ENCODE measurements at places on chromosomes 7 and 10.

DNA sequence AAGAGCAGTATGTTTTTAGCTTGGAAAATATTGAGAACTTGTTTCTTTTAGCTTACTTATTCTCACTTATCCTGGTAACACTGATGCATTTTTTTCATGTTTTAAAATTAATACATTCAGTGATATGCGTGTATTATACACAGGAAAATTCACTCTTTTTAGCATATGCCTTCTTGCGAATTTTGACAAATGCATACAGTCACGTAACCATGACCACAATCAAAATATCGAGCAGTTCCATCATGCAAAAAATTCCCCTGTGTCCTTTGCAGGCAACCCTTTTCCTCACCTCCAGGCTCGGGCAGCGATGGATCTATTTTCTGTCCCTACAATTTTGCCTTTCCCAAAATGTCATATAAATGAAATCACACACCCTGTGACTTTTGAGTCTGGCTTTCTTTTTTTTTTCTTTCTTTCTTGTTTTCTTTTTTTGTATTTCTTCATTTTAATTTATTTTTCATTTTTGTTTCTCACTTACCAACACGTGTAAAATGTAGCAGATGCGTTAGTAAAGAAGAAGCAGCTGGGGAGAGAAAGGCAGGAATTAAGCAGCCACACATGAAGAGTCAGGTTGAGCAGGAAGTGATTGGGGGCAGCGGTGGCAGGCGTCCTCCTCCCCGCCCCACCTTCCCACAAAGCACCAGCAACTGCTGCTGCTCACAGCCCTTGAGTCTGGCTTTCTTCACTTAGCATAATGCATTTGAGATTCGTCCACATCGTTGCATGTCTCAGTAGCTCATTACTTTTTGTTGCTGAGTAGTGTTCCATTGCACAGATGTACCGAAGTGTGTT, 29.9 kb downstream of the ADRB1 start:
- no peak for DNase-seq

GRCh38 chr7:43799605-43800004, 41.1 kb downstream of the BLVRA start:
- no peak for DNase-seq

- DNase-seq: peak; percentile 88
Measured at GRCh38 chr10:15088428-15089261, at the start of gene ACBD7. TSS of gene ACBD7 (minus strand) at chr10:15088776. CDS start at chr10:15088728, 48 bp downstream.

DNA sequence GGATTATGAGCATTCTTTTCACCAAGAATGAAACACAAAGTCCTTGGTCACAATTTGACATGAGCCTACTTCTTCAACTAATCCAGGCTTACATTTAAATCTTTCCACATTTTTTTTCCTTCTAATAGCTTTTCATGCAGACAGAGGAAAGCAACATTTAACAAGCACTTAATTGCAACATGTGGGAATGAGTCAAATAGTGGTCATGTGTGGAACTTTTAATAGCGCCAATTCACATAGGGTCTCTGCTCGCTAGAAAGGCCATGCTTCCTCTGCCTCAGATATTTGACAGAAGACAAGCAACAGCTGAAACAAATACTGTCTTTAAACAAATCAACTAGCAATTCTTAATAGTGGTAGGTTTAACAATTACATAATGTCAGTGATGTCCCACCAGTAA, 285.9 kb upstream of the ETV1 start:
- no peak for DNase-seq

GRCh38 chr7:150959739-150960734, 18.1 kb downstream of the KCNH2 start:
- DNase-seq: no peak

- no peak for DNase-seq
Measured at GRCh38 chr7:43648473-43649406, 65.8 kb downstream of the STK17A start.

- no peak for DNase-seq
Measured at GRCh38 chr7:139124084-139124914, 14.8 kb upstream of the ZC3HAV1 start.

- DNase-seq: no peak
Measured at GRCh38 chr7:48110868-48111267, 21.8 kb downstream of the UPP1 start.

DNA sequence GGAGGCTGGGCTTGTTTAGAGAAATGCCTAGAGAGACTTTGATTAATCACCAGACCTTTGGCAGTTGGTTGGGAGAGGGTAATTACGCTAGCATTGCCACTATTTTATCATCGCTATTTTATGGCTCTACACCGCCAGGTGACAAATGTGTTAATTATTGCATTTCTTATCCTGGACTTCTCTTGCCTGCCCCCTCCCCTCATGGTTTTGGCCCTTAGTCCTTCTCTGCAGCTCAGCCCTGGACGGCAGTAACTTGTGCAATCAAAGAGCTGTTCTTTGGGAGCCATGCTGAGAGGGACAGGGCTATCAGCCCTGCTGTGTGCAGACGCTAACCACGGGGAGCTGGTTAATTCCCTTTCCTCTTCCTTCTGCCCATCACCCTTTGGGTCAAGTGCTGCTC, 585.0 kb downstream of the AUTS2 start:
- no peak for DNase-seq

DNA sequence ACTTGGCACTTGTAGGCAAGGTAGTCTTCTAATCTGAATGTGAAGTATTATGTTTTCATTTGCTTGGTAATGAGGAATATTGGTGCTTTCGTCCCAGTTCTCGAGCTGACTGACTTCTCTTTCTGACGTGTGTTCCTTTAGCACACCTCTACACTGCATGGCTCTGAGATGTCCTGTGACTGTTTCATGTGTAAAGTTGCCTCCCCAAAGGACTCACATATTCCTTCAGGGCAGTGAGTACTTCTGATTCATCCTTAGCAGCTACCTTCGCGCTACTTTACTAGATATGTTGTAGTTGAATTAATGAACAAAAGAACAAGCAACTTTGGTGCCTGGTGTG, 113.7 kb downstream of the EGFR start:
- no peak for DNase-seq

GRCh38 chr10:3178042-3178441, 5.5 kb upstream of the PITRM1 start:
- no peak for DNase-seq

DNA sequence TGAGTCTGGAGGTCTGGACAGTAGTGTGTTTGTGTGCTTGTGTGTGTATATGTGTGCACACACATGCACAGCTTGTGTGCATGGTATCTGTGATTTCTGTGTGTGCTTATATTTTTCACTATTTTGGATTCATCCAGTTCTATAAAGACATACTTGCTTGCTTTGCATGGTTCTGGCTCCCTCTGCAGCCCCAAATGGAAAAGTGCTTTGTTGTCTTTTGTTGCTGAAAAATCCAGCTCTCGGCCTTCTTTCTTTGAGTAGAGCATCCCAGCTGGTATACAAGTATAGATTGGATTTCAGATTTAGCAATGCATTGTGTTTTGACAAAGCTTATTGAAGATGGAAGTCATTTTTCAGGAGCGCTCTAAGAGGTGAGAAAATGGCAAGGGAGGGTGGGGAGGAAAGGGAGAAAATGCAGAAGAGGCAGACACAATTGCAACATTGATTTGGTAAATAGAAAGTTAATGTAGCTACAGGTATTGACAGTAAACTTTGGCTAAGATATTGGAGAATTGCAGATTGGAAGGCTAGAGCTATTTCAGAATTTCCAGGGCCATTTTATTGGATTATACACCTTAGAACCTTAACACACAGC, 333.9 kb downstream of the AUTS2 start:
- peak; percentile 58 for DNase-seq

- DNase-seq: no peak
Measured at GRCh38 chr7:155805826-155806095, 6.5 kb downstream of the SHH start.

GRCh38 chr10:117298219-117298618, 57.3 kb downstream of the SLC18A2 start:
- no peak for DNase-seq

- no peak for DNase-seq
Measured at GRCh38 chr7:1548944-1549343, 7.1 kb downstream of the TMEM184A start.

DNA sequence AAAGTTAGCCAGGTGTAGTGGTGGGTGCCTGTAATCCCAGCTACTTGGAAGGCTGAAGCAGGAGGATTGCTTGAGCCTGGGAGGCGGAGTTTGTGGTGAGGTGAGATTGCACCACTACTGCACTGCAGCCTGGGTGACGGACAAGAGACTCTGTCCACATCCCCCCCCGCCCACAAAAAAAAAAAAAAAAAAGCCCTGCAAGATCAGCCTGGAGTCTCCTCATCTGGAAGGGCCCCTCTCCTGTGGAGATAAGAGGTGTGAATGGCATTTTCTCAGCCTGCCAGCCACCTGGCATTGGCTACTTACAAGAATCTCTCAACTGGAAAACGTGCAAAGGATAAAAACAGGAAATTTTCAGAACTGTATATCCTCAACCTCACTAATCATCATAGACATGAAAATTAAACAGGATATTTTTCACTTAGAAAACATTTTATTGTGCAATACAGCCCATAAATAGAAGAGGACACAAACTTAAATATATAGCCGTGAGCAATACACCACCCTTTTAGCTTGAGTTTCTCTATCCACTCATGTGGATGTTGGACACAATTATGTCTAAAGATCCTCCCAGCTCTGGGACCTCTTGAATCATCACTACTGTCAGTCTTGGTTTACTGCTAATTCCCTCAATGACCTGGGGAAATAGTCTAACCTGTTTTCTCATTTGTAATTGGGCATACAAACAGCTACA, 11.3 kb upstream of the TSPAN15 start:
- DNase-seq: peak; percentile 61

GRCh38 chr10:20100171-20100570, 283.9 kb downstream of the PLXDC2 start:
- DNase-seq: peak; percentile 24

DNA sequence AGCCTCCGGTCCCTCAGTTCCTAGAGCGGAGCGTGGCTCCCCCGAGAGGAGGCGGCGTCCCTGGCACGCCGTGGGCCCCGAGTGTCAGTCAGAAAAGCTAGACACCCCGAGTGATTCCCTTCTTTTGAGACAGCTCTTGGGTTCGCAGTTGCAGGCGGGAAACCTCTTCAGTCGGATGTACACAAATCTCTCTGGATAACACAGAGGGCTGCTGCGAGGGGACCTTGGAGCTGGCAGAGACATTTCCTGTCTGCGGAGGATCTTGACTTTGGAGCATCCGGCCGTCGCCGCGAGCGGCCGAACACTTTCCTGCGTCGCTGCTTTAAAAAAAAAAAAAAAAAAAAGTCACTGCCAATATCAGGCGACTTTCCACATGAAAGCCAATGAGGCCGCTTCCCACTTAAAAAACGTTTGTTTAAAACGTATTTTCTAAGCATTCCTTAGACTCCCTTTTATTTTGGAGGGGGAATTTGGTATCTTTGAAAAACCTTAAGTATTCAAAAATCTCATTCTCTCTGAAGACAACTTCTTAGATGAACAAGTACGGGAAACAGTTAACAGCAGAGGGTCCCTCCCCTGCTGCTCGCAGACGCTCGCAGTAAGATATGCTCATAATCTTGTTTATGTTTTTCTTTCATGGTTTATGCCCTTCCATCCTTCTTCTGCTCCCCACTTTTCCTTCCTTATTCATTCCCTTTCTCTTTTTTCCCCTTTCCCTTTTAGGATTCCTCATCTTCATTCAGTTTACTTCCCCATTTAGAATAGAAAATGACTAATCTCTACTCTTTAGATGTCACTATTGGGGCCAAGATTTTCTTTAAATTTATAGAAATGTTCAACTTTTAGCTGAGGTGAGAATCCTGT, 10.0 kb downstream of the HHEX start:
- no peak for DNase-seq

GRCh38 chr7:63030061-63030460, 968.6 kb upstream of the ZNF722 start:
- no peak for DNase-seq

All from NCI-H1417 (cell line).